Spinal cord (tissue), 10 donors: ENCODE measurements at places on chromosomes 3 and 15. TPM values are rescaled to one million over a fixed set of nuclear protein-coding genes. Genes with fewer than 3 reads are reported as not detected.
A peak's percentile ranks its signal among the peaks of the same experiment; 100 is the strongest.

Gene TTLL13
- 0.30 TPM for total RNA-seq

Gene TRAK1
- 35.3 TPM for total RNA-seq

DNA sequence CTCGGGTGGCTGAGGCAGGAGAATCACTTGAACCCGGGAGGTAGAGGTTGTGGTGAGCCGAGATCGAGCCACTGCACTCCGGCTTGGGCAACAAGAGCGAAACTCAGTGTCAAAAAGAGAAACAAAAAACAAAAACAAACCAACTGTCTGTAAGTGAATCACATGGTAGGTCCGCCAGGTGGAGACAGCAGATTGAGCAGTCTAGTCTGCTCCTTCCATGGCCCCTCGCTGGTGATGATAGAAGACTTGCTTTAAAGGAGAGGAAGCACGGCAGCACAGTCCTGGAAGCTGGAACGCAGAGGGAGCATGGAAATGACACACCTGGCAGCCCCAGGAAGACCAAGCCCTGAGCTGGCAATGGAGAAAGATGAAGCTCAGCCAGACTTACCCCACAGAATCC lies 31.4 kb upstream of the MGLL start:
- no peak for DNase-seq

DNA sequence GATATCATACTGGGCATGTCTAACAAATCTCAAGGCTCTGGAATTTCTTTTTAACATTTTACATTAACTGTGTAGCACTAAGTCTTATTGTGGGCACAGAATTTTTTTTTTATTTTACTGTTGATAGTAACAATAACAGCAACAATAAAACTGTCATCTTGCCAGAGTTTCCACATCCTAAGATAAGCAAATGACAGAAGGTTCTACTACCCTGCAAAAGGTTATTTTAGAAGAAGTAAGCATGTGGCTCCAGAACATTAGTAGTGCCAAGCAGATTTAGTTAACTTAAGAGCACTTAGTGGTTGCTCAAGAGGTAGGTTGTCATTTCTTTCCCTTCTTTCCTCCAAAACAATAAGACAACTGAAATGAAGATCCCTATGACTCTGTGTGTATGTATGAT lies 743.0 kb upstream of the CBLB start:
- no peak for DNase-seq

DNA sequence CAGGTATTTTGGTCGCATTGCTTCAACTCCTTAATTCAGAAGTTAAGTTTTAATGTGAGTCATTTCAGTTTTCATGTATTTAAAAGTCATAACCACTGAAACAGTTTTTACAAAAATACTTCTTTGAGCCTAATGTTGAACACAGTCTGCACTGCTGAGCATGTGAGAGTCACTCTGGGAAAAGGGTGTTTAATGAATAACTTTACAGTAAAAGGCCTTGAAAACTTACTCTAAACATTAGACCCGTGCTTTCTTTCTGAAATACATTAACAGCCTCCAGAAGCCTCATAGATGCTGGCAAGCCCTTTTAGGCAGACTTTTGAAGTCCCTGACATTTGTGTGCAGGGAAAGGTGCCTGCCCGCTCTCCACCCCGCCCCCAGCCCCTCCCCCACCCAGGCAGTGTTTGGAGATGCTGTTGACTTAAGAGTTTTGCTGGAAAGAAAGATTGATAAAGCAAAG lies 68.9 kb upstream of the NR2F2 start:
- no peak for DNase-seq

DNA sequence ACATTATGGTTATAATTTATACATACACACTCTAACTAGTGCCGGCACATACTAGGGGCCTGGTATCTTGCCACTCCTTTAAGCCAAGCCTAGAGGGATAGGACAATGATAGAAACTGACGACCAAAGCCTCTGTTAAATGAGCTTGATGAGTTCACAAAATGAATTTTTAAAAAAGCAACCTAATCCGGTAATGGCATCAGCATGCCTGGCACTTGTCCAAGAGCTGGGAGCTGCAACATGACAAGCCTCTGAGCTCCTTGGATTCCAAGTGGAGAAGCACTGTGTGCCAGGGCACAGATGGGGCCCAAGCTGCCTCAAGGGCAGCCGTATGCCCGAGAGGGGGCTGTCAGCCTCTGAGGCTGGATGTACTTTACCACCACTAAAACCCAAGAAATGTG lies 9.7 kb downstream of the ETV5 start:
- DNase-seq, result peak; percentile 97

GRCh38 chr3:14587740-14588360 lies 47.7 kb upstream of the GRIP2 start:
- no peak for DNase-seq

DNA sequence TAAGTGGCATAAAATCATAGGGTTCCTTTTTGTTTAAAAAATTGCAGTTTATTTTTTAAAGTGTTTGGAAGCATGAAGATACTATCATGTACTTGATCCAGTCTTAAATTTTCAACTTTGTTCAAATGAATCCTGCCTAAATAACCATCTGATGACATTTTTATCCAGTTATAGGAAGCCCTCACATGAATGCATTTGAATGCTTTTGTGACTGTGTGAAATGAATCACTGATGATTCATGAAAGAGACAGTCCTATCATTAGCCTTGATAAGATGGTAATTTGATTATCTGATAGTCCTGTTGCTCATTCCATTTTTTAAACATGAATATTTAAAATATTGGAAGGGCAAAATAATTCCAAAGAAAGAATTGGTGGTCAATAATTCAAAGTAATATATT lies 401.9 kb upstream of the ROBO2 start:
- DNase-seq, result no peak

DNA sequence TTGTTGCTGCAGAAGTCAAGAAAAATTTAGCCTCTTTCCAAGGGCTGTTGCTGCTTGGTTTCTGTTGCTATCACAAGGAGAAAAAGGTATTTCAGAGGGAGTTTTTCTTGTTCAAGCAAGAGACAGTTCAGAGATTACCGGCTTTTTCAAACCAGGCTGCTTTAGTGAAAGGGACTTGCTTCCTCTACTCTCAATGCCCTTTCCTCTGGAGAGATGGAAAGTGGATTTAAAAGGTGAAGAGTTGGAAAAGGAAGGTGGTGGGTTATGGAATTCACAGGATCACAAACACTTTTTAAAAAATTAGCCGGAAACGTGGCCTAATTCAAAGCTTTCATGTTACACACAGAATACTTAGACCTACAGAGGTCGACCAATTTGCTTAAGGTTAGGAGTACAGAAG lies 1.1 kb downstream of the PARP6 start:
- no peak for DNase-seq

- DNase-seq, result no peak
Observed at GRCh38 chr3:97970956-97971620, 1.1 kb downstream of the RIOX2 start.
